Left kidney (tissue), 8 donors: ENCODE measurements at places on chromosomes 2 and 18.

- no peak for DNase-seq
These were observed 897.2 kb downstream of the TSN start for GRCh38 chr2:122652670-122653069.

- no peak for DNase-seq
These were observed 140.1 kb upstream of the AQP4 start for GRCh38 chr18:27005589-27005988.

DNA sequence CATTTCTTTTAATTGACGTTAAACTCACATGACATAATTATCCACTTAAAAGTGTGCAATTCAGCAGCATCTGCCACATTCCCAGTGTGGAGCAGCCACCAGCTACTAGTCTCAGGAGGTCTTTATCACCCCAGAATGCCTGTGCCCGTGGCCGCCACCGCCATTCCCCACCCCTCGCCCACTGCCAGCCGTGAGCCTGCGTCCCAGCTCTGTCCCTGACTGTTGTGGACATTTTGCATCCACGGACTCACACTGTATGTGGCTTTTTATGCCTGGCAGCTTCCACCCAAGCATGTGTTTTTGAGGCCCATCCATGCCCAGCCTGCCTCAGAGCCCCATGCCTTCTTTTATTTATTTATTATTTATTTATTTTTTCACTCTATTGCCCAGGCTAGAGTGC, 9.2 kb downstream of the BOK start:
- no peak for DNase-seq

GRCh38 chr2:237758185-237758584, 40.4 kb upstream of the RBM44 start:
- no peak for DNase-seq
